Activated CD4-positive, alpha-beta T cell treated with anti-CD3 and anti-CD28 coated beads for 24 hours (primary cell): ENCODE measurements at places on chromosomes 16 and 17.

GRCh38 chr17:60640503-60640902 lies 37.1 kb upstream of the BCAS3 start:
- DNase-seq, result no peak

- DNase-seq, result no peak
Measured at GRCh38 chr17:50170662-50171370, 5.0 kb downstream of the SGCA start.

DNA sequence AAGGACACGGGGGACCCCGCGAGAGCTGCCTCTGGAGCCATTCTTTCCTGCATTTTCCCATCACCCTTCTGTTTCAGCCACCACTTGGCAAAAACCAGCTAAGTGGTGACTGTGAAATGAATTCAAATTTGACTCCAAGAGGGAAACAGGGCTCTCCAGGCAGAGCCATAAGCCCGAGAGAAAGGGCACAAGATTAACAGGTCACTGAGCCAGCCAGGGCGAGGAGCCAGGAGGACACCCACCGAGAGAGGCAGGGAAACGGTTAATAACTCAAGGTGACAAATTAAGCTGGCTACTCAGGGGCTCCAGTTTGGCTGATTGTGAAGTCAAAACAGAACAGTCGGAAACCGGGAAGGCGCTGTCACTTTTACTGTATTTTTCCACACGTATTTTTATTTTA lies 67.8 kb upstream of the SOX9 start:
- DNase-seq, result no peak

GRCh38 chr16:4882000-4882632 lies 34.8 kb downstream of the UBN1 start:
- DNase-seq, result no peak

DNA sequence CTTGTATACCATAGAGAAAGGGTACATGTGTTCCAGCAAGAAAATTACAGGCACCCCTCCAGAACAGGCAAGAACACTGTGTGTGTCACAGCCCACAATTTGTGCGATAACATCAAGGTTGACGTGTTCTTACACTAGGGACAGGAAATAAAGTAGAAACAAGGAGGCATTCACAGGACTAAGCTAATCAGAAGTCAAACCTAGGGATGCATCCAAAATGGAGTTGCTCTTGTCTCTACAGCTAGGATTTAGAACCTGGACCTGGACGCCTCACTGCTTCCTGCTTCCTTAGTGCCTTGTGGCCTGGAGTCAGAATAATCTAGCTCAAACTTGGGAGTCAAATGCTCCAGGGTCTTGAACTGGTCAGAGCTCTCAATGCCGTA lies 41.3 kb downstream of the GINS3 start:
- no peak for DNase-seq

GRCh38 chr17:15406081-15406480 lies 61.3 kb downstream of the CDRT4 start:
- DNase-seq, result no peak

- DNase-seq, result no peak
Measured at GRCh38 chr17:81734405-81735263, 22.6 kb downstream of the SLC25A10 start.

DNA sequence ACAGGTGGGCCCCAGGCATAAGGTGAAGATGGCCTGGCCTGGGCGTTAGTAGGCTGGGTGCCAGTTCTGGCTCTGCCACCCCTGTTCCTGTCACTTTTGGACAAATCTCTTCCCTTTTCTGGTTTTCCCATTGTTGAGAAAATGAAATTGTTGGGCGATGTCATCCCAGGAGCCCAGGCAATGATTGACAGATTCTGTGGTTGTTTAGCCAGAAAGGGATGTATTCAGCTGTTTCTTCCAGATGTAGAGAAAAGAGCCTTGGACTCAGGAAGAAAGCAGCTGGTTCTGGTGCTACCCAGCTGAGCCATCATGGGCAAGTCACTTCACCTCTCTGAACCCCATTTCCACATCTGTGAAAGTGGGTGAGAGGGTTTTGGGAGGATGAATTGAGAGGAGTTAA lies 60.1 kb upstream of the MRTFB start:
- no peak for DNase-seq

DNA sequence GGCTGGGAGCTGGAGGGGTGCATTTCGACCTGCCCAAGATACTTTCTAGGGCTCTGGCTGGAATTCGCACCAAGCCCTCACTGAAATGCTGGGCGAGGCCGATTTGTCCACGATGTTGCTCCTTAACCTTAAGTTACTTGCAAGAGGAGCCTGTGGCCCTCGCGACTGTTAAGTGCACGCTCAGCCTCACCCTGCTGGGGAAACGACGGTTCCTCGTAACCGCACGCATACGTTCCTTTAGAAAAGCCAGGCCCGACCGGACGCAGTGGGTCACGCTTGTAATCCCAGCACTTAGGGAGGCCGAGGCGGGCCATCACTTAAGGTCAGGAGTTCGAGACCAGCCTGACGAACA lies 607 bp upstream of the NCOR1 start:
- DNase-seq, result peak; percentile 18

- DNase-seq, result no peak
Measured at GRCh38 chr16:31532896-31533295, 5.2 kb downstream of the AHSP start.

DNA sequence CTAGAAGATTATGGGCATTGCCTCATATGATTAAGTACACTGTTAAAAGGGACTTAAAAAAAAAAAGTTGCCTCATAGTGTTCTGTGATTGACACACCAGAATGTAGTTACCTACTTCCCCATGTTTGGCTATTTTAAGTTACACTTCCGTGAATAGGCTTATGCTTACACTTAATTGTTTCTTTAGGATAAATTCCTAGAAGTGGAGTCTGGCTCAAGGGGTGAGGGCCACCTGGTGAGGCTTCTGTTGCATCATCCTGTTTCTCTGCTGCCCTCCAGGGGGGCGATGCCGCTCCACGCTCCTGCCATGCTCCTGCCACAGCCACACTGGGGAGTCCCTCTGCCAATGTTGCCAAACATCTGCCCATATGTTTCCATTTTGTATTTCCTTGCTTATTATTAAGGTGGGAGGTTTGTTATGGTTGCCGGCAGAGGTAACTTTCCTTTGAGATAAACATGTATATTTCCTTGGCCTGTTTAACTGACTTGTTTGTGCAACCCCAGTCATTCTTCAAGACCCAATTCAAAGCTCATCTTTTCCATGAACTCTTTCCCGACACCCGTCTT lies 73.1 kb downstream of the KSR1 start:
- DNase-seq, result no peak

GRCh38 chr16:25855818-25856217 lies 164.1 kb downstream of the HS3ST4 start:
- DNase-seq, result no peak

DNA sequence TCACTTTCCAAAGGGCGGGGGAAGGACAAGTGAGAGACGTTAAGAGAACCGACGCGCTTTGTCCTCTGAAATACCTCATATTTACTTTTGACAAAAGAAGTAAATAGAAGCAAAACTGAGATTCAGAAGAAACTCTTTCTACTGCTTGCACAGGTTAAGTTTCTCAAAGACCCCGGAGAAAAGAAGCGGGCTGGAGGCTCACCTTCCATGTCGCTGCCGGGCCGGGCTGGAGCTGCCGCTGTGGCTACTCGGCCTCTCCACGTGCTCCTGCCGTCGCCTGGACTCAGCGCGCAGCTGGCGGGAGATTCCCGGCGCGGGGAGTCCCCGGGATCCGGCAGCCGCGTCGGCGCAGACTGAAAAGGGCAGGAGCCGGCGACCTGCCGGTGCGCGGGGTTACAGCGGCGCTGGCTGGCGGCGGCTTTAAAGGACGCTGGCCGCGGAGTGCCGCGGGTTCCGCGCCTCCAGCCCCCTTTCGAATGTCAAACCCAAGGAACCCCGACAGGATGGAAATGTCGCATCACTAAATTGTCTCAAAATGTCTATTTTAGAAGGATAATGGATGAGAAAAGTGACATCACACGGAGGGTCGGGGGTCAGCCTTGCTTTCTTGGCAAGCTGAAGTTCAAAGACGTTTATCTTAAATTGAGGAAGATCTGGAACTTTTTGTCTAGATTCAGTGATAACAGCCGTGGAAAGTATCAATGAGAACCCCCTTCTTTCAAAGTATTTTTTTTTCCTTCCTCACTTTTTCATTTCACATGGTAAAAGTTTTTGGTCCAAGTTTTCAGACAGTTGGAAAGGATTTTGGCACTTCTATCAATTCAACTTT lies at the start of gene IKZF3:
Gene IKZF3 (minus strand): TSS at position 395 of the 829 bp plus-strand sequence. CDS start 186 bp downstream, at position 209.
- peak; percentile 71 for DNase-seq

DNA sequence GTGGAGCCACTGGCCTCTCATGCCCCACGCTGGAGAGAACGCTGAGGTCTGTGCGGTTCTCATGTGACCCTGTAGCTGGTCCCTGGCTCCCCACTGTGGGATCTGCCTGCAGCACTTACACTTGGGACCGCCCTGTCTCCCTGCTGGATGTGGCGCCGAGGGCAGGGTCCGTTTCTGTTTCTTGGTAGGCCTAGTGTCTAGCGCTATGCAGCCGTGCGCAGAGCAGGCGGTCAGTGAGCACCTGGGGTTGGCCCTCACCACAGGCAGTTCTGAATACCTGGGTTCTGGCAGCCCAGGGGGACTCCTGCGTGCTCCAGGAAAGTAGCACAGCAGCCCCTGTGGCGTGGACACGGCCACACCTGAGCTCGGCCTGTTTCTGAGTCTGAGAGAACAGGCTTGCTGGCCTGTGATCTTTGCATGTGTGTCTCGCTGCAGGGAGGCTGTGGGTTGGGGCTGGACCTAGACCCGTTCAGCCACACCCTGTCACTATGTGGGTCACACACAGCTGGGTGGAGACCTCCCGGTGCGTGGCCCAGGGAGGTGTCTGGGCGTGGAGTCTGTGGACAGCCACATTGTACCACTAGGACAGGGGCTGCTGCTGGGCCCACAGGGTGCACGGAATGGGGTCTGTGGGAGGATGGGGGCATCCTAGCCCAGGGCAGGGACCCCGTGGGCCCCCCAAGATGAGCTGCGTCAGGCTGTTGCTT lies 2.8 kb downstream of the CAPN15 start:
- DNase-seq, result no peak

GRCh38 chr16:85759631-85760419 lies 8.9 kb upstream of the C16orf74 start:
- DNase-seq, result no peak

DNA sequence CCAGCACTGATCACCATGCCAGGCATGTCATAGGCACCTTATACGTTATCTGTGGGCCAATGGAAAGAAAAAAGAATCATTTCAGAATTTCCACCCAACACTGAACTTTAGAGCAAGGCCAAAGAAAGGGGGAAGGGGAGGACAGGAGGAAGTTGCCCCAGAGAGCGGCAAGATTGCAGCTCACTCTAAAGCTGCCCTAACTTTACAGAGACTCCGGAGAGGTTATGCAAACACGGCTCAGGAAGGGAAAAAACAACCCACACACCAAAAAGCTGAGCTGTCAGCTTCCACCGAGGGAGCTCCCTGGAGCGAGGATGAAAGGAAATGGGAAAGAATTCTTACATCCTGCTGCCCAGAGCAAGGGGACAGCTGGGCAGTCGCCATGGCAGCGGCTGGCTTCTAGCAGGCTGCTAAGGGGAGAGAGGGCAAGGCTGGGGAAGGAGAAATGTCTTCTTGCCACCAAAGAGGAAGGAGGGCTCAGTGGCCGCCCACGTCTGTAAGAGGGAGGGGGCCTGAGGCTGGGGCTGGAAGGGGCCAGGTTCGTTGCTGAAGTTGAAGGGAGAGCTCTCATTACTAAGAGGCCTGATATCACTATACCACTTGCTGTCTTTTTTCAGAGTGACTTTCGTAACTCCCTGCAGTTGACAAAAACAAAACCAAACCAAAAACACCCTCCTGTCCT lies 18.2 kb downstream of the COTL1 start:
- DNase-seq, result no peak

GRCh38 chr17:42005166-42005565 lies 12.1 kb downstream of the DNAJC7 start:
- DNase-seq, result no peak

- no peak for DNase-seq
Measured at GRCh38 chr16:85570735-85571562, 42.2 kb upstream of the GSE1 start.

DNA sequence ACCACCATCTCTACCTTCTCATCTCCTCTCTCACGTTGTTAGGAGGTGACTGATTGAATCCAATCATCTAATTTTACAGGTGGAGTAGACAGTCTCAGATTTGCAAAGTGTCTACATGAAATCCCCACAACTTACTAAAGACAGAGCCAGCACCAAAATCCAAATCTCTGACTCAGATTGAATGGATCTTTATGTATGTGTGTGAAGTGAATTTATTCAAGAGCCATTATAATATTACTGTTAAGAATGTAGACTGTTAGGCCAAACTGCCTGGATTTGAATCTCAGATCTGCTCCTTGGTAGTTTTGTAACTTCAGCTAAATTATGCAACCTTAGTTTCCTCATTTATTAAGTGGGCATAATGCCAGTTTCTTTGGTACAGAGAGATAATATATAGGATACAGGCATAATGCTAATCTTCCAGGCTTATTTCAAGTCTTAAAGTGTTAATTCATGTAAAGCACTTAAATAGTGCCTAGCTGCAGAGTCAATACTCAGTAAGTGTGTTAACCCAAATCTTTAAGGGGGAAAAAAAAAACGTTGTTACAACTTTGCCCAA lies 12.7 kb downstream of the CNEP1R1 start:
- no peak for DNase-seq

- DNase-seq, result no peak
Measured at GRCh38 chr16:58197314-58198012, 443 bp downstream of the CSNK2A2 start.

DNA sequence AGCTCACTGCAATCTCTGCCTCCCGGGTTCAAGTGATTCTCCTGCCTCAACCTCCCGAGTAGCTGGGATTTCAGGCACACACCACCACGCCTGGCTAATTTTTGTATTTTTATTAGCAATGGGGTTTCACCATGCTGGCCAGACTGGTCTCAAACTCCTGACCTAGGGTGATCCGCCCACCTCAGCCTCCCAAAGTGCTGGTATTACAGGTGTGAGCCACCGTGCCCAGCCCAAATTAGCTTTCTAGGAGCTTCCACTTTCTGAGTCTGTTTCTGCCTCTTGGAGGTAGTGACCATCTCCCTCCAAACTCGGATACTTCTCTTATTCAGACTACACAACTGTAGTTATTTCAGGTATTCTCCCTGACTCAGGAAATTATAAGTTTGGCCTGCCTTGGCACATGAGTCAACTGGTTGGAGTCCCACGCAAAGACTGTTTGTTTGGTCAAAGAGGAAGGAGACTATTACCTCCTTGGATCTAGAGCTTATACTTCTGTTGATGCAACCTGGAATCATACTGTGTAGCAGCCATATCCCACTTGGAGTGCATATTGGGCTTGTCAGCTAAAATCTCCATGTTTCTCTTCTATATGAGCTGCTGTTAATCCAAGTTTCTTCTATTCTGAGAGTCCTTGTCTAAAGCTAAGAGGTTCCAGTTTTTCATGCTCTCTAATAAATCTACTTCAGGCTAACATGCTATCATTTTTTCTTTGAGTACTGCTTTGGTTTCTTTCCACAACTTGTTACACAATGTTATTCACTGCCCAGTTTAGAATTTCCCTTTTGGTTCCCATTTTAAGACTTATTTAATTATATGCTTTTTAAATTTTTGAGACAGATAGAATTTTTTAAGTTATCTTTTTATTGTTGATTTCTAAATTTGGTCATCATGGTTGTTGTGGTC lies 7.5 kb downstream of the IL4R start:
- no peak for DNase-seq
